ENCODE measurements at places on chromosomes 16 and 17.

- DNase-seq = no peak
Measured at GRCh38 chr16:66278111-66278531, 88.4 kb upstream of the CDH5 start.

GRCh38 chr17:20263595-20263994 lies 203.7 kb downstream of the LGALS9B start:
- no peak for DNase-seq

GRCh38 chr16:21663889-21664647 lies at the start of gene OTOA:
OTOA (plus strand) TSS chr16:21663968; CDS start chr16:21678515, 14,547 bp downstream.
- DNase-seq = no peak

- peak; percentile 26 for DNase-seq
Measured at GRCh38 chr17:17356149-17356930, 53.2 kb downstream of the NT5M start.

GRCh38 chr17:48368352-48368908 lies 61.6 kb downstream of the SKAP1 start:
- DNase-seq = no peak

- DNase-seq = no peak
Measured at GRCh38 chr17:78322327-78322857, 37.5 kb downstream of the SOCS3 start.

GRCh38 chr16:61432421-61432820 lies 603.8 kb downstream of the CDH8 start:
- no peak for DNase-seq

- no peak for DNase-seq
Measured at GRCh38 chr16:70653406-70653805, 7.0 kb downstream of the IL34 start.

GRCh38 chr17:80980397-80981061 lies 11.1 kb upstream of the CHMP6 start:
- DNase-seq = no peak

GRCh38 chr16:57634171-57634570 lies 5.7 kb downstream of the ADGRG1 start:
- no peak for DNase-seq

DNA sequence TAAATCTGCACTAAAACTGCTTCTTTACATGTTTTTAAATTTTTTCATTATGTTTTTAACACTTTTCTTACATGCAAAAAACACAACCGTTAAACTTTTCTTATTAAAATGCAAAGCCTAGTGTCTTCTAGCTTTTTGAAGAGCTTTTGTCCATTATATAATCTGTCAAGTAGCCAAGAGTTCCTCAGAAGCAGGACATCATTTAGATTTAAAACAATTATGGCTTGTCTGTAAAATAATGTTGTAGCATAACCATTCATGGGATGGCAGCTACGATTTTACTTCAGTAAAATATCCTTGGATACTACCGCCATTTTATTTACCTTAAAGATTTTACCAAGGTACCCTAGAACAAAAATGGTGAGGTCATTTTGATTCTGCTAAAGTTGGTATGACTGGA lies 2.8 kb downstream of the OMG start:
- DNase-seq = no peak

DNA sequence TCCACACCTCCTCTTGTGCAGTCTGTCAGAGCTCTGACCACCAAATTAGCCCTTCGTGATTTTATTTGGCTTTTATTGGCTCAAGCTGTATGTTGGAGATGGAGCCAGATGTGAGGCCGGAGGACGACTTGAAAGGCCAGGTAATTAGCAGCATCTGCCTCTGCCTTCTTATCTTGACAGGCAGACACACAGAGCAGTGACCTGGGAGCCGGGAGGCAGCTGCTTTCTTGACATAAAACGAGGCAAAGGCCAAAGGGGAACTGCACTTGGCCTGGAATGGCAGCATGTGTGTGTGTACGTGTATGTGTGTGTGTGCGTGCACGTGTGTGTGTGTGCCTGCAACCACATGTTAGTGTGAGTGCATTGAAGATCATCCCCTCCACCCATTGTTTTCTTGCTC lies 56.9 kb upstream of the BRD7 start:
- DNase-seq = no peak

DNA sequence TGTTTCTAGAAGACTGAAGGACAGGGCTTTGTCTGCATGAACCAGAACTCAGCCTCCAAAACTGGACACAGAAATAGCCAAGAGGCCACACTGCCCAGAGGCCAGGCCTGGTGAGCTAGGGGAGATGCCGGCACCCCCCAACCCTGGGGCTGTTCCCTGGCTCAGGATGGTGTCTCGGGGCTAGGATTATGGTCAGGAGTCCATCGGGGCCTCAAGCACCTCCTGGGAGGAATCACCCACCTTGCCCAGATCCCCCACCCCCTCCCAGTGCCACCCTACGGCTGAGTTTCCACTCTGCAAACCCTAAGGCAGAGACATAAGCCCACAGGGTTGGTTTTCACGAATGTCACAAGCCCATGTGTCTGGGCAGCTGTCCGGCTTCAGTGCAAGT lies 37.2 kb downstream of the SLC7A5 start:
- no peak for DNase-seq

- peak; percentile 62 for DNase-seq
Measured at GRCh38 chr17:62188713-62189112, 123.6 kb upstream of the MED13 start.

DNA sequence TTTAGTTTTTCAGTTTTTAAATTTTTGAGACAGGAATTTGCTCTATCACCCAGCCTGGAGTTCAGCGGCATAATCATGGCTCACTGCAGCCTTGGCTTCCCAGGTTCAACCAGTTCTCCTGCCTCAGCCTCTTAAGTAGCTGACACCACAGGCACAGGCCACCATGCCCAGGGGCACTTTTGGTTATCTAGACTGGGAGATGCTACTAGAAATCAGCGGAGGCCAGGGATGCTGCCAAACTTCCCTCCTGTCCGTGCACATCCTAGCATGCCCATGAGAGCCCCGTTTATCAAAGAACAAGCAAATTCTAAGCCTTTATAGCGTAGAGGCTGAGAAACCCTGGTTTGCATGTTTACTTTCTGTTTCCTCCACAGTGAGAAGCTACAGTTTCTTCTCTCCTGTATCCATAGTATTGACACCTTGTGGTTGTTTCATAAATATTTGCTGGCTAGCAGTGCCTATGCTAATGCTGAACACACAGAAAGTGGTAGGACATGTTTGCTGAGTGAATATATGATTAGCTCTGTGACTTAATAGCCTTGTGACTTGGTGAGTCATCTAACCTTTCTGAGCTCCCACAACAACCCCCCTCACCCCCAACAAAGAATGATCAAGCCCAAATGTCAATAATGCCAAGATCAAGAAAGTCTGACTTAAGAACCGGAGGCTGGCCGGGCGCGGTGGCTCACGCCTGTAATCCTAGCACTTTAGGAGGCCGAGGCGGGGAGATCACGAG lies 39.2 kb upstream of the MAF start:
- no peak for DNase-seq

GRCh38 chr17:42266462-42266861 lies 9.7 kb downstream of the STAT5B start:
- no peak for DNase-seq

- no peak for DNase-seq
Measured at GRCh38 chr16:20735490-20735889, 6.1 kb downstream of the THUMPD1 start.

DNA sequence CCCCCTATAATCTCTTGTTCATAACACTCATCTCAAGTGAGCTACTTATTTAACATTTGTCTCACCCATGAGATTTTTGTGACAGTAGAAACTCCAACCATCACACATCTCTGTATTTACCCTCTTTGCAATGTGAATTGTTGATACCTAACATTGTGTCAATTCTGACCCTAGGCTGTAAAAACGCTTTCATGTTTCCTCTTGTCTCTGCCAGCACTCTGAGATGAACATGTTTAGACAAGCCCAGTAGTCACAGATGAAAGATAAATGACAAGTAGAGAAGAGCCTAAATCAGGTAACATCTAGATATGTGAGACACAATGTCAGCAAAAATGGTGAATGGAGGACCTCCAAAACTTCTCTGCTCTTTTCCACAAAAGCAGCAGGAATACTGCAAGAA lies 1254.5 kb upstream of the GOT2 start:
- DNase-seq = no peak
